ENCODE measurements at places on chromosomes 16 and 17.

DNA sequence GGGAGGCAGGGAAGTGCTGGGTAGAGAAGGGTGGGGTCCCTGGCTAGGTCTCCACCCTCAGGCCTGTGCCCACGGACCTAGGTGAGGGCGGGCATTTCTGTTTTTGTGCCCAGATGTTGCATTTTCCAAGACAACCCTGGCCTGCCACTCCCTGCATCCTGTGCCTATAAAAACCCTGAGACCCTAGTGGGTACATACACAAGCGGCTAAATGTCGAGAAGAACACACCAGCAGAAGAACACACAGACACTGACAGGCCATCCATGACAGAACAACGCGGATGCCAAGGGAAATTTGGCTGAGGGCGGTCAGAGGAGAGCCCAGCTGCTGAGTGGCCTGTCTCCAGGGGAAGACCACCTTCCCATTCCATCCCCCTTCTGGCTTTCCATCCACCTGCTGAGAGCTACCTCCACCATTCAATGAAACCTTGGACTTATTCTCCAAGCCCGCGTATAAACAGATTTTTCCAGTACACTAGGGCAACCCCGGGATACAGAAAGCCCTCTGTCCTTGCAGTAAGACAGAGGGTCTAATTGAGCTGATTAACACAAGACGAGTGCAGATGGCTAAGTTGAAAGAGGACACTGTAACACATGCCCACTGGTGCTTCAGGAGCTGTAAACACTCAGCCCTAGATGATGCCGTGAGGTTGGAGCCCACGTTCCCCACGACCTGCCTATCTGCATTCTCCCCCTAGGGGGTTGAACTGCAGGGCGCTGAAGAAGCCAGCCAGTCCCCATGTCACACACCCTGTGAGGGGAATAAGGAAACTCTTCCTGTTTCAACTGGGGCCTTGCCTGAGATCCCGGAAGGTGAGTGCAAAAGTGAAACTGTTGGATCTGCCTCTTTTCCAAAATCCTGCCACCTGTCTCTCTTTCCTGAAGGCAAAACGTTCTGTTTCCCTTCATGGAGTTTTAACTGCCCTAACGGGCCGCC lies 147.2 kb upstream of the COX10 start:
- DNase-seq, result no peak

- no peak for DNase-seq
These were observed 1.4 kb downstream of the NTN3 start for GRCh38 chr16:2472488-2472864.

GRCh38 chr17:66301864-66302741 lies at the start of gene PRKCA:
Gene PRKCA, plus strand, starts transcription at chr17:66302613.
- DNase-seq, result peak; percentile 82

DNA sequence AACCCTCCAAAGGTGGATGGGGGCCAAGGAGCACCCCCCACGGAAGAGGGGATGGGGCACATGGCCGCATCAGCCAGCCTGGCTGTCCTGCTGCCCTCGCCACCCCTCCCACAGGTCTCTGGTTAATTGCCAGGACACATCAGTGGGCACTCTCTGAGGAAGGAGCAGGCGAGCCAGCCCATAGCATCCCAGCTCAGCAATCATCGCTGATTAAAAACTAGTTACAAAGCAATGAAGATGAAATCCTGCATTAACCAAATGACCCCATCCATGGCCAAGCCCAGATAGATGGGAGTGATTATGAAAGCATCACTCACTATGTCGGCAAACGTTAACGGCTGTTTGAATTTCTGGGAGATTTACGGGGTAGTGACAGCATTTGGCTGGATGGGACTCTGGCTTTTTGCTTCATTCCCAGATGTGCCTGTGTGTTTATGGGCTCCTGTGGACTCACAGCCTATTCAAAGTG lies 45.3 kb downstream of the CCDC182 start:
- DNase-seq, result no peak

DNA sequence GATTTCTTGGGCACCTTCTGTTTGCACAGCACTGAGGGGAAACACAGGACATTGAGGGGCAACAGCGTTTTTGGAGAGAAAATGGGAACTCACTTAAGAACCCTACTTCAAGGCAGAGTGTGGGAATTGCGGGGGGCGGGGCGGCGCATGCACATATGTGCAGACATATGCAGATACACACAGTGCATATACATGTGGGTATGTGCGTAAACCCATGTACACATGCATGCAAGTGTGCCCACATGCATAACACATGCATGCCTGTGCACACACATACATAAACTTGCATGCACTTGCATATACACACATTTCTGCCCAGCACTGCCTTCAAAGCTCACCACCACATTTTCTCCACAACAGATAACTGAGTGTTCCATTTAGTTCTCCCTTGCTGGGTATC lies 32.4 kb downstream of the NLRC5 start:
- no peak for DNase-seq

- DNase-seq, result no peak
These were observed 116.9 kb downstream of the PHKB start for GRCh38 chr16:47578033-47578432.
